ENCODE measurements at places on chromosomes 3 and 15.
A peak's percentile ranks its signal among the peaks of the same experiment; 100 is the strongest.

DNA sequence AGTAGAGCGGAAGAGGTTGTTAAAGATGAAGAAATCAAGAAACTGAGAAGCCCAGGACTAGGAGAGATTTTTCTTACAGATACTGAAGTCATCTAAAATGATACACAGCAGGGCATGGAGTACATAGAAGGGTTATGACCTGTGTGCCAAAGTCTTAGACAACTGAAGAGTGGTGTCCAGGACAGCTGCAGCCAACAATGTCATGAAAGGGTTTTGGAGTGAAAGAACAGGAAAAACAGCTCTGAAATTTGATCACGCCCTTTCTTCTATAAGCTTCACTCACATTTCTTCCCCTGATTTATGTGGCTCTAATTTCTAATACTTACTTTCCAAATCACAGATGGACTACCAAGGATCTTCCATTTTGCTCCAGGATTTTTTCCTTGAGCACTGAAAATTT, 3.0 kb downstream of the CFAP20DC start:
- no peak for DNase-seq

DNA sequence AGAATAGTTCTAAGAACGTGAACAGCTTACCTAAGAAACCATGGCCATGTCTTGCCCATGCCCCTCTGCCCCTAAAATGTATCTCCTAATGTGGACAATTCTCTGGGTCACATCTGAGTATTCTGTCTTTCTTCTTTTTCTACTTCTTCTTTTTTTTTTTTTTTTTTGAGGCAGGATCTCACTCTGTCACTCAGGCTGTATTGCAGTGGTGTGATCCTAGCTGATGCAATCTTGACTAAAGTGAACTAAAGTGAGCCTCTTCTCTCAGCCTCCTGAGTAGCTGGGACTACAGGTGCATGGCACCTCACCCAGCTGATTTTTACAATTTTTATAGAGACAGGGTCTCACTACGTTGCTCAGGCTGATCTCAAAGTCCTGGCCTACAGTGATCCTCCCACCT, 204.8 kb upstream of the ZPLD1 start:
- no peak for DNase-seq

- peak; percentile 50 for DNase-seq
These were observed 30.8 kb downstream of the ST3GAL6 start for GRCh38 chr3:98793971-98794370.

DNA sequence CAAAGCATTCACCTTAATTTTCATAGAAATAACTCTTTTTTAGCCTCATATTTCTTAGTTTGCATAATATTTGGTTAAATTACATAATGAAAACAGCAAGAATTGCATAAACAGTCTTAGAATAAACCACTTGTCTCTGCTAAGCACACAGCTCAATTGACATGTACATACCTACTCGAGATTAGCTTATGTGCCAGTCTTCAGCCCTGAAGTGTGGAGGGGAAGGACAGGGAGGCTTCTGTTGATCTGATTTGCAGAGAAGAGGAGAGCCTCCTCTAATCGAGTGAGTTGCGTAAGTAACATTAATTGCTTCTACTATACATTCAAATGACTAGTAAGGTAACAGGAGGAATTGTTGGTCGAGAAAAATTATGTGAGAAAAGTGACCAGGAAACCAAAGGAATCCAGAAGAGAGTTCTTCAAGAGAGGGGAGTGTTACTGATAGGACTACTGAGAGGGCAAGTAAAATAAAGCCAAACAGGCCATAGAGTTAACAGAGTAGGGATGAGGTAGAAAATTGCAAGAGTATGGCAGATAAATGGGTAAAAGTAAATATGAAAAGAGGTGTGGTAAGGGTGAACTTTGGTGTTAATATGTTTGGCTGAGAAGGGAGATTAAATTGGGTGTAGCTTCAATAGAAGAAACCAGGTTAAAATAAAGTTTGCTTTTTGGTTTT, 7.1 kb upstream of the GOLIM4 start:
- no peak for DNase-seq

- peak; percentile 20 for DNase-seq
These were observed 111.9 kb downstream of the ETFA start for GRCh38 chr15:76199106-76200082.

- no peak for DNase-seq
These were observed 52.8 kb downstream of the GPR160 start for GRCh38 chr3:170090601-170090981.

- DNase-seq: peak; percentile 40
These were observed 101.8 kb downstream of the NFKBIZ start for GRCh38 chr3:101950985-101951733.
